ENCODE measurements at places on chromosomes 12 and 14.

- no peak for DNase-seq
Observed at GRCh38 chr12:129873833-129874208, 30.0 kb downstream of the TMEM132D start.

GRCh38 chr14:23299986-23300686 is 2.5 kb downstream of the PPP1R3E start:
- DNase-seq, result no peak

DNA sequence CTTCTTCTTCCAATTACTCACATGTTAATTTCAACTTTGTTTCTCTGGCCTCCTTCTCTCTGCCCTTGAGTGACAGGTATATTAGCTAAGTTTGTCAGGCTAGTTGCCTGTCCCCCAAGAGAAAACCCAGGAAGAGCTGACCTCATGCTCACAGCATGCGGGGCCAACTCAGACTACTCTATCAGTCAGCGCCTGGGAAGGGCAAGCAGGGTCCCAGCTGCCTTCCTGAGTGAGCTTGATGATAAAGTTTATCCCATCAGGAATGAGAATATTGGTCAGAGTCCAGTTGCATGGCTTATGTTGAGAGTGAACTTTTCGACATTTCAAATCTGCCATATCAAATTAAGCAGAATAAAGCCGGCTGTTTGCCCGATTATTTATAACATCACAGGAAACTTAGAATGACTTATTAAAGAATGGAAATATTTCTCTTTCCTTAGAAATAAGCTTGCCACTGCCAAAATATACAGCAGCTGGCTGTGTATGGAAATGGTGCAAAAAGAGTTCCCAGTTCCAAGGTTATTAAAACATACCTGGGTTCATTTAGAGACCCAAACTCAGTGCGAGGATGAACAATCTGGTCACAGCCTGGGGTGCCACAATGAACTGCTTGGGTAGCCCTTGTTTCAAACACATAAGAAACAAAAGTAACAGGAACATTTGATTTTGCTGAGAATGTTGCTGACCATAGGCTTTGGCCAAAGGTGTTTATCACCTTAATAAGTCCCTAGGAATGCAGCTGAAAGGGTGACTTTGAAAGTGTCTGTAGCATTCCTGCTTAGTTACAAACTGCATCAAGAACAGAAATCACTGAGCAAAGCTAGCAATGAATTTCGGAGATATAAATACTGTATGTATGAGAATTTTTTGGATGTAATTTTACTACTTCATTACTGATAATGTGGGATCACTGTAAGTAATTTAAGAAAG is 1553.8 kb upstream of the FLRT2 start:
- no peak for DNase-seq

GRCh38 chr14:31510222-31510621 is 22.4 kb upstream of the GPR33 start:
- DNase-seq, result no peak

GRCh38 chr12:4431866-4432265 is 13.7 kb downstream of the FGF6 start:
- no peak for DNase-seq

- DNase-seq, result no peak
Observed at GRCh38 chr12:857611-858010, 91.9 kb downstream of the RAD52 start.

- no peak for DNase-seq
Observed at GRCh38 chr12:12266389-12266872, 413 bp downstream of the LRP6 start.

DNA sequence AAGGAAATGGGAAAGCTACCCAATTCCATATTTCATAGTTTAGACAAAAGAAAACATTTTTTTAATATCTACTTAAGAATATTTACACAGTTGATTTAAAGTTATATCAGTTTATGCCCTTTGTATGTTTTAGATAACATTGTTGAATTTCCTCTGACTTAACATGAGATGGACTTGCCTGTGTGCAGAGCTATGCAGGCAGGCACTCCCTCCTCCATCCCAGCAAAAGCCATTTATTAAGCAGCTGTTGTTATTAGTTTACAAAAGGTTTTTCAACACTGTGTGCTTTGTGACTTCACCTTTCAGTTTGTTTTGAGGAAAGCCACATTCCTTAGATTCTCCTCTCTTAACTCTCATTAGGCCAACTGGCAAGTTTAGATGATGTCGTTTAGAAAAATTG is 337.5 kb upstream of the PDE3A start:
- DNase-seq, result no peak

GRCh38 chr14:77485256-77485655 is 13.4 kb downstream of the ISM2 start:
- DNase-seq, result no peak

Data from CD8-positive, alpha-beta T cell (primary cell).